ENCODE measurements at places on chromosomes 1 and 21.

DNA sequence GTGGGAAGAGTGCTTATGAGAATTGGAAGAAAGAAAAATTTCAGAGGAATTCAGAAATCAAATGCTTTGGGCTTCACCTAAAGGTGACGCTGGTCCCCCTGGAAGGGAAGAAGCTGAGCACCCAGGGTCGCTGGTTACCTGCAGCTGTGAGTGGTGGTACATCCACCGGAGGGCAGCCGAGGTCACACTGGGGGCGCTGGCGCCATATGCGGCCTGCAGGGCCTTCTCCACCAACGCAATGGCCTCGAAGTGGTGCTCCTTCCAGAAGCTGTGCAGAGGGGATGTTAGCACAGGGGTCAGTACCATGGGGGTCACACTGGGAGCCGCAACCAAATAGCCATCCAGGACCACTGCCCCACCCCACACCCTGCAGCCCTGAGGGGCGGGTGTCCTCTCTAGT, 6.1 kb downstream of the AKR7A2 start:
- DNase-seq: no peak

DNA sequence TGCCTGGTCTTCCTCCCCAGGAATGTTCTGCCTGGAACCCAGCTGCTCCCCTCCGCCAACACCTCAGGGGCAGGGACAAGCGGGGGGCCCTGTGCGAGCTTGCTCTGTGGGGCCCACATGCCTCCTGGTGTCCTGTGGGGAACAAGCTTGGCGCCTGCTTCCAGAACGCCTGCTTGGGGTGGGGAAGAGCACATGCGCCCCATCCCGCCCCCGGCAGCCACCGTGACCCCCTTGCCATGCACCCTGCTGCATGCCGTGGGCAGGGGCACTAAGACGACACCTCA, 57.4 kb downstream of the MEGF6 start:
- no peak for DNase-seq

DNA sequence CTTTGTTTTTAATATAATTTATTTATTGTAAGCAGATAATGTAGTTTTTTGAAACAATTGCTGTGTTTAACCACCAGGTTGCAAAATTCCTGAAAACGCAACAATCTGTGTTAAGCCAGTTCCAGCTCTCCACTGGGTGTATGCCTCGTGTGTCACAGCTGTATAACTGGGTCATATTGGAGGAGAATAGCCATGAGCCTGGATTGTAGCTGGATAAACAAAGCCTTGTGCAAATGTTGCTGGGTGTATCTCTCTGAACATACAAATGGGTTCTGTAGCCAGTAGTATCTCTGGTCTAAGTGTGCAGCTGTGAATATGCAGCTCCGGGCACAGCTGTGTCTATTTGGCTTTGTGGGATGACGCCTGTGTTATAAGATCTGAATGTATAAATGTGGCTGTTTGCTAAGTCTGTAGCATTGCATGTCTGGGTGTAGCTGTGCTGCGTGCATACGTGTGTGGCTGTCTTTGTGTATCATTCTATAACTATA, 2.8 kb downstream of the TCEA3 start:
- DNase-seq: peak; percentile 77

DNA sequence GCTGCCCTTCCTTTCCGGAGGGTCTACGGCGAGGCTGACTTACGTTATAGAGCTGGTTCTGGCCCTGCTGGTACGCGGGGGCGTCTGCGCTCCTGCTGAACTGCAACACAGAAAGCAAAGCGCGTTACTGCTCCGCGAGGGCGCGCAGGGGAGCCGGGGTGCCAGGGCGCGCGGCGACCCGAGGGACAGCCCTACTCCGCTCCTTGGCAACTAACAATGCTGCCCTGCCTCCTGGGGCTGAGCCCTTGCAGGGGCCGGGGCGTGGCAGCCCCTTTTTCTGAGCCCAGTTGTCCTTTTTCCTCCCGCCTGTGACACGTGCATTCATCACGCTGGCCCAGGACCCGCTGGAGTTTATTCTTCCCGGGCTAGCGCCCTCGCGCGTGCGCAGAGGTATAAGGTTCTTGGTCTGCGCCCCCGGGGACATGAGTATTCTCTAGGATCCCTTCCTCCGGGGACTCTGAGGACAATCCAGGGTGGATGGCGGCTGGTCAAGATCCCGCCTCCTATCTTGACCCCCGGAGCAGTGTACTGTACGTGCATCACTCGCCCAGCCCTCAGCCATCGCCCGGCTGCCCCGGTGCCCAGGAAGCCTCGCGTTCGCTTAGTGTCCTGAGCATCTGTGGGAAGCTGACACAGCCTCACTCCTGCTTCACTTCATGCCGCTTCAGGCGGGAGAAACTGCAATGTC, 78.9 kb downstream of the CD247 start:
- DNase-seq: peak; percentile 59

DNA sequence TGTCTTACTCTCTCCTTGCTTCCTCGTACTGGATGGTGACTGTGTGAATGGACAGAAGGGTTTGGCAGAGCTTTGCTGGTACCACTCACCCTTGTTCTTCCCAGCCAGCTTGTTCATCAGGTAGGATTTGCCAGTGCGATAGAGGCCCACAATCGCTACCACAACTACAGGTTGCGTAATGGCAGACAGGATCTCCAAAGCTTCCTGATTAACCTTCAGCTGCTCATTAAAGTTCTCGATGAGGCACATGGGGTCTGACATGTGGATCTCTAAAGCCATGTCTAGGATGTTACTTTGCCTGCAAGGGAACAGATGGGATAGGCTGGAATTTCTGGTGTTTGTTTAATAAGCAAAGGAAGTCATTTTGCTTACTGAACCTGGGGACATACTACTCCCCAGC, 3.4 kb downstream of the GBP5 start:
- no peak for DNase-seq

GRCh38 chr1:172382406-172382805, 38.1 kb upstream of the C1orf105 start:
- no peak for DNase-seq

- DNase-seq: no peak
Measured at GRCh38 chr21:44425895-44426662, 29.2 kb upstream of the LRRC3 start.

- DNase-seq: no peak
Measured at GRCh38 chr1:66350001-66350547, 183.9 kb upstream of the SGIP1 start.

- DNase-seq: no peak
Measured at GRCh38 chr1:11797525-11798216, 8.1 kb downstream of the MTHFR start.

GRCh38 chr1:59154401-59154800, 142.5 kb upstream of the FGGY start:
- DNase-seq: no peak

DNA sequence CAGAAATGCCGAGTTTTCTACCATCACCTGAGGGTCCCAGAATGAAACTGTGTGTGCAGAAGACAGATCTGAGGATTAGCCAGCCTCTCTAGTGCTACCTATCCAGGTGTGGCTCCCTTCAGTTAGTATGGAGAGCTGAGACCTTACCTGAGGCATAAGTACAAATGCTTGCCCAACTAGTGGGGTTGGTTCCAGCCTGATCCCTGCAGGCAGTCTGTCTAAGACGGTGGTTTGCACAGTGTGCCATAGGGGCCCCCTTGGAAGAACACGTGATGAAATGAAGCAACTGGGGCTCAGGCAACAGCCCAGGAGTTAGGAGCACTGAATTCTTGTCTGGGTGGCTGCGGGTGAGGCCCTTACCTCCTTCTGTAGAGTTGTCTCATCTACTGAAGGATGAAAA, 15.6 kb downstream of the S100A7A start:
- no peak for DNase-seq

DNA sequence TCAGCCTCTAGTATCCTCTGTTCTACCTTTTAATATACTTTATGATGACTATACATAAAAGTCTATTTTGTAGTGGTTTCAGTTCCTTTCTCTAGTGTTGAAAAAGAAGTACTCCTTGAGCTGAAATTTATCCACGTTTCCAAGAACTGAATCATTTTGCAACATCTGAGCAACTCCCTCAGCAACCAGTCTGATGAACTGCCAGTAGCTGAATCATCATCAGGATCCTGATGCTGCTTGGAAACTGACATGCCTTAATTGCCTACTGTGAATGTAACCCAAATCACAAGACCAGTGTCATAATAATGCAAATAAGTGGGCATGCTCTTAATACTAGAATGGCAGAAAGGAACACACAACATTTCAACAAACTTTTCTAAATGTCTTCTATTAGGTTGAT, 103.3 kb downstream of the CYYR1 start:
- DNase-seq: peak; percentile 11

- DNase-seq: no peak
Measured at GRCh38 chr1:27070390-27071048, 57.9 kb upstream of the TENT5B start.

DNA sequence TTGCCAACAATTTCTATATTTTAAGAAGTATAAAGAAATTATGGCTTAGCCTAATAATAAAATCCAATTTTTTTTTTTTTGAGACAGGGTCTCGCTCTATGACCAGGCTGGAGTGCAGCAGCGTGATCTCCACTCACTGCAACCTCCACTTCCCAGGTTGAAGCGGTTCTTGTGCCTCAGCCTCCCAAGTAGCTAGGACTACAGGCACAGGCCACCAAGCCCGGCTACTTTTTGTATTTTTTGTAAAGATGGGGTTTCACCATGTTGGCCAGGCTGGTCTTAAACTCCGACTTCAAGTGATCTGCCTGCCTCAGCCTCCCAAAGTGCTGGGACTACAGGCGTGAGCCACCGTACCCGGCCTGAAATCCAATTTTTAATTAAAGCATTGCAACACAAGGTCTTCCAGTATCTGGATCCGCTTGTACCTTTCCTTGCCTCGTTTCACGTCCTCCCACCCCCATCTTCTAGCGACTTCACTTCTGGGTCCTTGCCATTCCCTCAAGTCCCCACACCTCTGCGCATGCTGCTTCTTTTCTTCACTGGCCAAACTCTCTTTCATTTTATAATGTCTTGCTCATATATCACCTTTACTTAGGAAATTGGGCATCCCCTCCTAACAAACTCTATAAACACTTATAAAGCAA, 2.3 kb downstream of the FUBP1 start:
- DNase-seq: no peak

GRCh38 chr1:74531796-74532195, 19.4 kb upstream of the LRRC53 start:
- no peak for DNase-seq

DNA sequence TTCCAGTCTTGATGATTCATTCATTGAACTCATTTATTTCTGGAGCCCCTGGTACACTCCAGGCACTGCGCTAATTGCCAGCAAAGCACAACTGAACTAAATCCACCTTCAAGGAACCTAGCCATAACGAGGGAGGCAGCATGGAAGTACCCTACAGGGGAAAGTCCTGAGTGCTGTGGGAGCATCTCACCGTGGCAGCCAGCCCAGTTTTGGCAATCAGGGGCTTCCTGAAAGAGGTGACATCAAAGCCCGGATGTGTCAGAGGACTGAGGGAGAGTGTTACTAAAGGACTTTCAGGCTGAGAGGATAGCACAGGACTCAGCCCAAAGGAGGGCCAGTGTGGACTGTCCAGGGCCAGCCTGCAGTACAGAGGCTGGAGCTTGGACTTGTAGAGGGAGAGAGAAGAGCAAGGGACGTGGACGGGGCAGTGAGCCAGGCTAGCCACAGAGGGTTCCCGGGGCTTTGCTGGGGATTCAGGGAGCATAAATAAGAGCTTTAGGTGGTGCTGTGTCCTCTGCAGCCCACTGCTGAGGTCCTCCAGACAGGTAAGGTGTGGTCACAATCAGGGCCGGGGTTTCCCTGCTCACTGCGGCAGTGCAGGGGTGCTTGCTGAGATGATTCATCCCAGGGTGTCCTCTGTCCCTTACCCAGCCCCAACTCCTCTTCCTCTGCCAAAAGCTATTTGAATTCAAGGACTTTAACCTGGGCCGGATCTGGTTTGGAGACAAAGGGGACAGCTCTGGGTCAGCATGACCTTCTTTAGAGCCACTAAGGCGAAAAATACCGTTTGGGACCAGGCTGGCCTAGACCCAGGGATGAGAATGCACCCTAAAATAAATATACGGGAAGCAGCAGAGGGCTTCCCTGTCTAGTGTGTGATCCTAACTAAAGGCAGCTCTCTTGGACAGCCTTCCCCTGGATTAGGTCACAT, 128.3 kb downstream of the EDEM3 start:
- no peak for DNase-seq

Data from AG08396 (cell line).